ENCODE measurements at places on chromosomes 7 and 10. TPM values are rescaled to one million over a fixed set of nuclear protein-coding genes. Genes with fewer than 3 reads are reported as not detected.

DNA sequence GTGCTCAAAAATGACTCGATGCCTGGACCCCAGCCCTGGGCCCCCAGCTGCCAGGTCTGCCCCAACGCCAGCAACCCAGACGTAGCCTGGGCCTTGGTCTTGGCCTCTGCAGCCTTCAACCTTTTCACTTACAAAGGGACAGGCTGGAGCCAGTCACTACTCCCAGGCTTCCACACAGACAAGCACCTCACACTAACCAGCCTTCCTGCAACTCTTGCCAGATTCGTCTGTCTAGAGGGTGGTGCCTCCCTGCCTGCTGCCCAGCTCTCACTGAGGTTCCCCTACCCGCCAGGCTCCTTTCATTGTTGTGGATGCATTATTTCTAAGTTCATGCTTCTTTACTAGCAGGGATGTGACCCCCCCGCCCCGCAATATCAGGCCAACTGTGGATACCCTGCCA is 56.3 kb downstream of the NUDCD3 start:
- H3K27ac ChIP-seq, result no peak overlapping the region
- no peaks in the 10 kb centered on the region for H3K36me3 ChIP-seq
- no peaks in the 10 kb centered on the region for H3K4me1 ChIP-seq

GRCh38 chr10:35451151-35452016 is 115.1 kb downstream of the CCNY start:
- no peak overlapping the region for H3K4me3 ChIP-seq
- DNase-seq, result no peak
- H3K27ac ChIP-seq, result no peak overlapping the region

DNA sequence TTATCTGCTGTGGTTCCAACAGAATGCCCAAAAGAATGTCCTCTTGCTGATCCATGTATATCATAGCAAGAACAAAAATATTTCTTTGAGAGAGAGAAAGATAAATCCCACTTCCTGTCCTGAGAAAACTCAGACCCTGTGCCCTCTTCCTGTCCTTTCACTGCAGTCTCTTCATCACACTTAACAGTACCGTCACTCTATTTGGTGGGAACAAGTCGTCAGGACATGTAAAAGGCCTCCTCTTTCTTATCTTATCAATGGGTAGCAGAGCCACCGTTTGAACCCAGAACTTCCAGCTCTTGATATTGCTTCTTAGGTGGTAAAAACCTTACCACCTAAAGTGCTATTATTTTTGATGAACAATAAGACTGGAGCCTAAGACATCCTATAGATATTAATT is 43.9 kb downstream of the CHRM2 start:
- no peak overlapping the region for H3K4me3 ChIP-seq
- peaks cover 18% of the 10 kb centered on the region for H3K27me3 ChIP-seq
- H3K4me1 ChIP-seq, result no peaks in the 10 kb centered on the region
- no peaks in the 10 kb centered on the region for H3K36me3 ChIP-seq

- no peaks in the 10 kb centered on the region for H3K27me3 ChIP-seq
- peak overlapping the region; percentile 96 for H3K27ac ChIP-seq
- H3K4me1 ChIP-seq, result peaks cover 49% of the 10 kb centered on the region
- no peaks in the 10 kb centered on the region for H3K36me3 ChIP-seq
Observed at GRCh38 chr10:110408203-110408871, 89.4 kb upstream of the DUSP5 start.

ADARB2 gene
- not detected for total RNA-seq

All from PC-3 (cell line).